Posterior cingulate gyrus (tissue), 11 donors: ENCODE measurements at places on chromosomes 1 and 21.

- no peak for DNase-seq
Observed at GRCh38 chr1:68198752-68199151, 33.6 kb downstream of the WLS start.

DNA sequence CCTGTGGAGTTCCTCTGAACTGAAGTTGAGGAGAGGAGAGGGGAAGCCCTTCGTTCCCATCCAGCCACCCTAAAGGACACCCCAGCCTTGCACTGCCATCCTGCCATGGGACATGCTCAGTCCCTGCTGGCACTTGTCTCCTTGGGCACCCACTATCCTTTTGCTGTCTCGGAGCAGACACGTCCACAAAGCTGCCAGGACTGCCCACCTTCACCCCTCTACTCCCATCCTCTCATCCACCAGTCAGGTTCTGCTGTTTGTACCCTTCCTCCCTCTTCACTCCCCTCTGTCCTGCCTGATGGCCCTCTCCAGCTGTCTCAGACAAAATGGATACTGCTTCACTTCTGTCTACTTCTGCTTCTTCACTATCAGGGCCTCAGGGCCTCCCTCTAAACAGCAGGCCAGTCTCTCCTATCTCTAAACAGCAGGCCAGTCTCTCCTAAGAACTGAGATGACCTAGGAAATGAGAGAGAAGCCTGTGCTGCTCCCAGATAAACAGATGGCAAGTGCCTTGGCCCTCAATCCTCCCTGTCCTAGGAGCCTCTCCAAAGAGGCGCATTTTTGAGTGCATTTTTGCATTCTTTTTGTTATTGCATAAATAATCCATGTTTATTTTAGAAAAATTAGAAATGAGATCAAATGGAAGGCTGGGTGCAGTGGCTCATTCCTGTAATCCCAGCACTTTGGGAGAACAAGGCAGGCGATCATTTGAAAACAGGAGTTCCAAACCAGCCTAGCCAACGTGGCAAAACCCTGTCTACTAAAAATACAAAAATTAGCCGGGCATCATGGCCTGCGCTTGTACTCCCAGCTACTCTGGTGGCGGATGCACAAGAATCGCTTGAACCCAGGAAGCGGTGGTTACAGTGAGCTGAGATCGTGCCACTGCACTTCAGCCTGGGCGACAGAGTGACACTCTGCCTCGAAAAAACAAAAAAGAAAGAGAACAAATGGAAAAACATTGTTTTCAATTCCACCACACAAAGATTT, 4.4 kb upstream of the PYCR2 start:
- no peak for DNase-seq

GRCh38 chr1:103348136-103348535, 177.4 kb upstream of the RNPC3 start:
- no peak for DNase-seq

DNA sequence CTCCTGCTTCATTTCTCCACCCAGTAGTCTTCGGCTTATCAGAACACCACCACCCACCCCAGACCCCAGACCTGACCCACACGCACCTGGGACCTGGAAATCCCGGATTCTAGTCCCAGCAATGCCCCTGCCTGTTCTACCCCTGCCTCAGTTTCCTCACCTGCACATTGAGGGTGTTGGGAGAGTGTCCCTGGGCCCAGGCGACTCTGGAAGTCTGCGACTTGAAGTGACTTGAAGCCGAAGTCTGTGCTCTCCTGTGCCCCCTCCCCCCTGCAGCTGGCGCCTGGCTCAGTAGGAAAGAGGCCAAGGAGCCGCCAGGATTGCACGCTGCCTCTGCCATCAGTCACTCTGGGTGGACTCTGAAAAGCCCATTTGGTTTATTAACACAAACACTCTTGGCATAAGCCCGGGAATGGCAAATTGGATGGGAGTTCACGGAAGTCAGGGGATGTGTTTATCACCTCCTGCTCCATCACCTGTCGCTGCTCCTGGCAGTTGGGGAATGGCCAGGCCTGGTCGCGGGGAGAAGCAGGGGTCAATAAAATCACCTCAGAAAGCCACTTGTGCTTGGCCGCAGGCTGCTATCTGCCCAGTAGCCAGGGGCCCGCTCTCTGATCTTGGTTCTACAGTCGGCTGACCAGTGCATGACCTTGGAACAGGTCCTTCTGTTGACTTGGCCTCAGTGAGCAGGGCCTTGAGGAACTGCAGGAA, 132.7 kb downstream of the ACTL8 start:
- DNase-seq = no peak

GRCh38 chr1:154973344-154974101, 958 bp upstream of the CKS1B start:
- DNase-seq = peak; percentile 95

- DNase-seq = peak; percentile 83
Observed at GRCh38 chr1:39609618-39610331, 29.7 kb downstream of the HEYL start.

DNA sequence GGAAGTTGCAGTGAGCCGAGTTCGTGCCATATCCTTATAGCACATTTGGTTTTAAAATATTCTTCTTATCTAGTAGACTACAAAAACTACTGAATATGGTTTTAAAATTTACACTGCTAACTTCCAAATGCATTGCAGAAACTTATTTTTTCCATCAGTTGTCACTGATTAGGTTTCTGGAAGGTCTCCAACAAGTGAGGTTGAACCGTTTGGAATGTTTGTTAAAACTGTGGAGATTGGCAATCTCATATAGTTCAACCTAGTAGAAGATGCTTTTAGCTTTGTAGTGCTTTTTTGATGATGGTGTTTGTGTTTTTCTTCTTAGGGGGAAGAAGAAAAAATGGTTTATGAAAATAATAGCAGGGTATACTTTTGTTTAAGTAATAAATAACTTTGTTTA, 12.9 kb downstream of the CENPF start:
- no peak for DNase-seq

- DNase-seq = no peak
Observed at GRCh38 chr1:145863282-145864018, 4.6 kb upstream of the PIAS3 start.

DNA sequence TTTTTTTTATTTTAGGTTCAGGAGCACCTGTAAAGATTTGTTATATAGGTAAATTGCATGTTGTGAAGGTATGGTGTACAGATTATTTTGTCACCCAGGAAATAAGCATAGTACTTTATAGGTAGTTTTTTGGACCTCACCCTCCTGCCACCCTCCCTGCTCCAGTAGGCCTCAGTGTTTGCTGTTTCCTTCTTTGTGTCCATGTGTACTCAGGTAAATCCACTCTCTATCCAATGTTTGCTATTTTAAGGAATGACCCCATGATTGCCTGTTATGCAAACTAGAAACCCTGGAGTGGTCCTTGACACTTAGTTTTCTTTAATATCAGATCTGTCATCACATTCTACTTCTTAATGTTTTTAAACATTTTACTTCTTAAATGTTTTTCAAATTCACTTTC, 33.9 kb downstream of the LHX9 start:
- no peak for DNase-seq

DNA sequence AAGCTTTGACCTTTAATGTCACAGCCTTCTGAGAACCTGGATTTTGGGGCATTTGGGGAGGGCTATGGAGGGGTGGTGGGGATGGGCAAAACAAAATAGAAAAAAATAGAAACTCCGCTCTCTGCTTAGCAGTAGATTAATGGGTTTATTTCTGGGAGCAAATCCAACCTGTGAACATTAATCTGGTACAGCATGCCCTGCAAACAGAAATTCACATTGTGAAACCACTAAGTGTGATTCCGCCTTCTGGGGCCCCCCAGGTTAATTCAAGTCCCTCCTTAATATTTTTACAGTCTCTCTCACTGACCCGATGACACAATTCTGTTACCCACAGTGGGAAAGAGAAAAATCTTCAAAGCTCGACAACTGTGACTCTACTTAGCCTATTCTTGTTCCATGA, 76.4 kb downstream of the TIAM1 start:
- DNase-seq = no peak

GRCh38 chr1:6962478-6962995, 177.3 kb downstream of the CAMTA1 start:
- no peak for DNase-seq

GRCh38 chr1:98157524-98158313, 236.9 kb upstream of the DPYD start:
- DNase-seq = no peak

GRCh38 chr1:202349206-202349928, 868 bp downstream of the PPP1R12B start:
- no peak for DNase-seq

GRCh38 chr1:23791516-23792047, 637 bp downstream of the LYPLA2 start:
- DNase-seq = no peak

DNA sequence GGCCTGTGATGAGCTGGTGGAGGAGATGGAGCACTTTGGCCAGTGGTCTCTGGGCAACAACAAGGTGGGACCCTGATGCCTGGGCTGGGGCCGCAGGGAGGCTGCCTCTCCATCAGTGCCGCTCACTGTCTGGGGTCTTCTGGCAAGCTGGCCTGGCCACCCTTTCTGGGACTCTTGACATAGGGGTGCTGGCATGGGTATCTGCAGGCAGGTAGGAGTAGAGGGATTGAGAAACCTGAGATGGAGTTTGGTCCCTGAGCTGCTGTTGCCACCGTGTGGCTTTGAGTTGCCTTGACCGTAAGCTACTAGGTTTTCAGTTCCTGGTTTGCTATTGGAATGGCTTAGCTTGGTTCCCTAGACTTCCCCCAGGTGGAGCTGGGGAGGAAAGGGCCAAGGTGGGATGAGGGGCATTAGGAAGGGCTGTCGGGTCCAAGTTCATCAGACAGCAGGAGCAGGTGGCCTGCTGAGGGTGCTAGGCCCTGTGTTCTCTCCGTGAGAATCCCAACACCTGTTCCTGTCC, 13.2 kb upstream of the MFN2 start:
- DNase-seq = no peak

DNA sequence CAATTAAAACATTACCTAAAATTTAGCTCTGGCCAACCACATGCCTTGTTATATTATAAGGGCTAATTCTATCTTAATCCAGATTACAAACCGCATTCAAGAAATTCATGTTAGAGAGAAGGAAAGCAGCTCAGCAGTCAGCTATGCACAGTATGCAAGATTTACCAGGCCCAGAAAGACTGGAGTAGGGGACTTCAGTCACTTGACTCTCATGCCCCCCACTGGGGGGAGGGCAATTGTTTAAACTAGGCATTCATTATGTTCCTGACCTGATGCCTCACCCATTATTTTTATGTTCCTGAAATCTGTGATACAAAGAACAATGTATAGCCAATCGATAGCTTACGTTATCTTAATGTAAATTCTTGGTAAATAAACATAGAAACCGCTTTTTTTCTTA, 96.9 kb downstream of the ZNF644 start:
- no peak for DNase-seq

DNA sequence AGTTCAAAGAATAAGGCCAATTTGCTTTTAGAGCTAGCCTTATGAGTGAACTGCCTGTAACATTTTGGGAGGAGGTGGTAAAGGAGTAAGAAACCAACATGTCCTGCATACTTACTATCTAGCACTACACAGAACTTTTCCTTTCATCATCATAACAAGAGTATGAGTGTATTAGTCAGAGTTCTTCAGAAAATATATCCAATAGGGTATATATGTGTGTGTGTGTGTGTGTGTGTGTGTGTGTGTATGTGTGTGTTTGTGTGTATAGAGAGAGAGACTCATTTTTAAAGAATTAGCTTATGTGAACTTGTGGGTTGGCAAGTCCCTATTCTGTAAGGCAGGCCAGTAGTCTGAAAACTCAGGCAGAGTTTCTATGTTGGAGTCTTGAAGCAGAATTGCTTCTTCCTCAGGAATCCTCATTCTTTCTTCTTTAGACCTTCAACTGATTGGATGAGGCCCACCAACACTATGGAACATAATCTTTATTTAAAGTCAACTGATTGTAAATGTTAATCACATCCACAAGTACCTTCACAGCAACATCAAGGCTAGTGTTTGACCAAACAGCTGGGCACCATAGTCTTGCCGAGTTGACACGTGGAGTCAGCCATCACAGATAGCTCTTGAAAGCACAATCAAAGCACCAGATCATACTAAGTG, 121.9 kb downstream of the CYYR1 start:
- DNase-seq = no peak

DNA sequence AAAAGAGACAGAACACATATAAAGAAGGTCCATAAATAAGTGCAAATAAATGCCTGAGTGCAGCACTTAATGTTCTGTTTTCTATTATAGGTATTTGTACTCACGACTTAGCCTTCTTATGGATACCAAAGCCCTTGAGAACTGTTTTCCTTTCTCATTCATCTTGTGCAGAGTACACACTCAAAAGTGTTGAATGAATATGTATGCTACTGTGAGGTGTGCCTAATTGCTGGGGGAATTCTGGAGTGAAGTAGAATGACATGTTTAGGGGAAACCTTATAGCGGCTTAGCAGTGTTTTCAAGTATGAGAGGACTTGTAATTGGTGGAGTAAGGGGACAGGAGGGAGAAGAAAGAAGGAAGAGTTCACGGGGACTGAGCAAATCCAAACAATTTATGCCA, 157.6 kb downstream of the CACNA1E start:
- no peak for DNase-seq

DNA sequence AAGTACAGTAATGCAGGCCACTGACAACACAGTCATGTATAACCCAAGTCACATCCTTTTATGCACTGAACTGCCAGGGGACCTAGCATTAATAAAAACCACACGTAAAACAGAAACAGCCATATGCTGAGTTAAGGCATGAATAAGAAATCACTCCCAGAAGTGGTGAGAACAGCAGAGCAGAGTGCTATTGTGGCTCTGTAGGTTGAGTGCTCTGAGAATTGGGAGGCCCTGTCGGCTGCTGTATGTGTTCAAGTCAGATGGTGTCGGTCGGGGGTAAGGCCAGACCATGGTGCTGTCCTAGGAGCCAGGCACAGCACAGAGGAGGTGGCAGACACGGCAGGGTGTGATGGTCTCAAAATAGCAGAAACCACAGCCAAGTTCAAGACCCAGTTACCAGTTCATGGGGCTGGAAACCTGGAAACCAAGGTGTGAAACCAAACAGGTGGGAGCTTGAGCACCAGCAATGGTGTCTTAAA, 126.6 kb upstream of the COA6 start:
- DNase-seq = no peak

GRCh38 chr21:27704567-27705166, 737.8 kb upstream of the ADAMTS5 start:
- DNase-seq = no peak

DNA sequence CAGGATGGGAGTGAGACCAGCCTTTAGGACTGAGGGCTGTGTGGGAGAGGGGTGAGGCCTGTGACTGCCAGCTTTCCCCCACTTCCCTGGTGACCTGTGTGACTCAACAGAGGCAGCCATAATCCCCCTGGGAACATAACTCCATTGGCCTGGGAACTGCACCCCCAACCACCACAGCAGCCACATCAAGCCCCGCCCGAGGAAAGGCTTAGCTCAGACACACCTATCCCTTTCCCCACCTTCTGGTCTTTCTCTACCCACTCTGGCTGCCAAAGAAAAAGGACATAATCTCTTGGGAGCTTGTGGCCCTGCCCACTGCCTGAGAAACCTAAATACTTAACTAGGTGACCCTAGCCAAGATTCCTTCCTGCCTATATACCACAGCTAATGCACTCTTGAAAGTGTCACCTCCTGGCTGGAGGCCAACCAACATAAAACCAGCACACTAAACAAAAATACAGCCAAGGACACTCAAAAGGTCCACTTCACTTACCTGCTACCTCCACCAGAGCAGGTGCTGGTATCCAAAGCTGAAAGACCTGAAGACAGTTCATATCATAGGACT, 406.6 kb upstream of the CAMK1G start:
- DNase-seq = no peak
